Activated CD4-positive, alpha-beta T cell treated with anti-CD3 and anti-CD28 coated beads for 1 hour (primary cell): ENCODE measurements at places on chromosomes 13 and 19.

DNA sequence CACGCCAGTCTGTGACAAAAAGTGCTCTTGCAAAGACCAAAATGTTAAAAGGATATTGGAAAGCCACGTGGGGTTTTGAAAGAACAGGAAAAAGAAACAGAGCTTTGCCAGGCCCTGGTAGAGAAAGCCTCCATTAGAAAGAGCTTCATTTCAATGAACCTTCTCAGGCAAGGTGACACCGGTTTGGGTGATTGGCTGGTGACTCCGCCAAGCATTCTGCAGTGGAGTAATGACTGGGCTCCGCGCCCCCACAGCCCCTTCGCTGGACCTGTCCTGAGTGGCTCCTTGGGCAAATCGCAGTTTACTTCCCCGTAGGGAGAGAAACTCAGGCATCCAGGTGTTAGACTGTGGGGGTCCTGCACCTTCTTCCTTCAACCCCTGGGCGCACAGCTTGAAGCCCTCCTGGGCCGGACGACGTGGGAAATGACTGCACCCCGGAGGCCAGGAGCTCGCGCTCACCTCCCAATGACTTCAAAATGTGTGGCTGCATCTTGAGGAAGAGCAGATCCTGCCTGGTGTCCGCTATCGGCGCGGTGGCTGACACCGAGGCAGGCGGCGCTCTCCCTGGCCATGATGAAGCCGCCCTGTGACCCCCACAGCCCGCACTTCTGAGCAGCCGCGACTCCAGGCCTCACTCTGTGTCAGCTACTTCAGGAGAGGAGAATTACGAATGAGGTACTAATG lies 444.6 kb upstream of the SGCG start:
- no peak for DNase-seq

GRCh38 chr19:4709440-4710280 lies 14.0 kb downstream of the DPP9 start:
- no peak for DNase-seq

- no peak for DNase-seq
Measured at GRCh38 chr13:49838989-49839388, 46.5 kb upstream of the KPNA3 start.

DNA sequence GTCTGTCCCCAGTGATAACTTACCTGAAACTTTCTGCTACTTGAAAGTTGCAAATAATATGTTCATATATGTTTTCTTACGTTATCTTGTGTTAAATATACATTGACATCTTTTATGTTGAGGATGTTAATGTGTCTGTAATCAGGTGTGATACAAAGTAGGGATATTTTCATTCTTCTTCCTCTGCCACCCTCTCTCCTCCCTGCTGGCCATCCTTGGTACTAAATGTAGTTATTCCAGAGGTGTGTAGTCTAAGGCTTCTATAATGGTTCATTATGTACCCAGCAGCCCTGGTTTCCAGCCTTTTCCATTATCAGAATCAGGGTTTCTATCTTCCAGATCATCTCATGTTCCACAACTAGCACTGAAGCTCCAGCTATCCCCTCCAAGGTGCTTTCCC lies 606.7 kb upstream of the KLHL1 start:
- no peak for DNase-seq

DNA sequence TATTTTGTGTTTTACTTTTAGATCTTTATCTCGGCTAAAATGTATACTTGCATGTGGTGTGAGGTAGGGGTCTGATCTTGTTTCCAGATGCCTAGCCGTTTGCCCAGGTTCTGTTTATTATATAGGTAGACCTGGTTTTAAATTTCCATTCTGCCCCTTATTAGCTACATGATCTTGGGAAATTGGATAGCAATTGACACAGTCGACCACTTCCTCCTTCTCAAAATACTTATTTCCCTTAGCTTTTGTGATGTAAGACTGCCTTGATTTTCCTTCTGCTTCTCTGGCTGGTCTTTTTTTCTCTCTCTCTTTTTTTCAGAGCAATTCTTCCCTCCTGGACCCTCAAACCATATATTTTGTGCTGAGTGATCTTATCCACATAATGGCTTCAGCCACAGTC lies 3.0 kb upstream of the PGLYRP1 start:
- DNase-seq = no peak

GRCh38 chr13:36275190-36276002 lies 22.2 kb downstream of the CCDC169 start:
- no peak for DNase-seq

GRCh38 chr13:78881054-78881453 lies 222.1 kb upstream of the OBI1 start:
- no peak for DNase-seq

- no peak for DNase-seq
Measured at GRCh38 chr19:14059652-14060155, 2.2 kb downstream of the PALM3 start.

GRCh38 chr13:32409001-32409313 lies 19.0 kb downstream of the N4BP2L1 start:
- no peak for DNase-seq
